ENCODE measurements at places on chromosomes 2 and 18. TPM values are rescaled to one million over a fixed set of nuclear protein-coding genes. Genes with fewer than 3 reads are reported as not detected.
A peak's percentile ranks its signal among the peaks of the same experiment; 100 is the strongest.

- H3K27ac ChIP-seq = no peak overlapping the region
- no peaks in the 10 kb centered on the region for H3K27me3 ChIP-seq
- no peak overlapping the region for H3K4me3 ChIP-seq
- peak; percentile 27 for DNase-seq
- no peaks in the 10 kb centered on the region for H3K4me1 ChIP-seq
Observed at GRCh38 chr18:52869942-52870907, 530.2 kb downstream of the DCC start.

Gene CNDP1
- not detected for total RNA-seq

- no peaks in the 10 kb centered on the region for H3K36me3 ChIP-seq
- DNase-seq = no peak
- no peak overlapping the region for H3K4me3 ChIP-seq
- no peak overlapping the region for H3K27ac ChIP-seq
- no peaks in the 10 kb centered on the region for H3K27me3 ChIP-seq
Observed at GRCh38 chr2:226497146-226497909, 302.3 kb downstream of the IRS1 start.

Gene WDPCP
- total RNA-seq = 18.3 TPM

Gene CYBRD1
- total RNA-seq = 338 TPM

- H3K36me3 ChIP-seq = peaks cover 15% of the 10 kb centered on the region
- H3K27ac ChIP-seq = no peak overlapping the region
- no peak overlapping the region for H3K4me3 ChIP-seq
- no peaks in the 10 kb centered on the region for H3K27me3 ChIP-seq
- DNase-seq = no peak
Observed at GRCh38 chr2:71120195-71120594, 9.8 kb downstream of the MCEE start.

Gene METTL4
- total RNA-seq = 10.5 TPM

DNA sequence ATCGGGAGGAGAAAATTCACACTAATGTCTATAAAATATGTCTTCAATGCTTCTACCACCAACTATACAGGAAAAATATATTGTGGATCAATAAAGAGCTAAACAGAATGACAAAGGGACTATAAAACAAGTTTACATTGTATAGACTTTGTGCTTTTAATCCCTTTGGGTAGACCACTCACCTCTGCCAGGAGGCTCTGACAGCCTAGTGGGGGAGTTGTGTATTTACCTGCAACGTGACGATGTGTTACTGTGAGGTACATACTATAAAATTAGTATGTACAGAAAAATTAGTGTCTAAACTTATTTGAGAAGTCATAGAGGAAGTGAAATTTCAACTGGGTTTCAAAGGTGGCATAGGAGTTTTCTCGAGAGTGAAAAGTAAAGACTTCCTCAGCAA, 243.3 kb upstream of the REG3G start:
- H3K4me1 ChIP-seq = no peaks in the 10 kb centered on the region
- no peak overlapping the region for H3K4me3 ChIP-seq
- no peaks in the 10 kb centered on the region for H3K27me3 ChIP-seq

DNA sequence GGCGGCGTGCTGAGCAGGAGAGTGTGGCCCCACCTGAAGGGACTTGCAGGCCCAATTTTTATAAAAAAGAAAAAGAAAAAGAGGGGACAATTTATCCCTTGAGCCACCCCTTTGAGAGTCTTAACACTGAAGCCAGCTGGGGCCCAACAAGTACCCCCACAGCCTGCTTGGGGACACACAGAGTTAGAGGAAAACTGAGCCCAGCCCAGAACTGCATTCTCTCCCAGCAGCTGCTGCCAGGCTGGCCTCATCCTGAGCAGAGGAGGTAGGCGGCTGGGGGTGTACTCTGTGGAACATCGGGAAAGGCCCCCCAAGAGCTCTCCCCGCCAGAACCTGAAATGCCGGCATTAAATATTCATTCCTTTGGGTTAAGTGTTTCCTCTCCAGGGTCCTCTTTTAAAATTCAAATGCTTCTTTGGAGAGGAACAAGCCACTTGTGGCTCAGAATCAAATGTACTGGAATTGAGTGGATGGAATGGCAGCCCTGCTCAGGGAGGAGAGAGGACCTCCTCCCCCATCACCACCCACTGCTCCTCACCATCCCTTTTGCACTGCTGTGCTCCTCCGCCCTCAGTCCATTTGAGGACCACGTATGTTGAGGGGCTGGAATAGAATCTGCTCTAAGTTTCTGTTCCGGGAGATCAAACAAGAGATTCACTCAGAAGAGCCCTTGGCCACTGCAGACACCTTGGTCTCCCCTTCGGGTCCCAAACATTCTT, 45.6 kb downstream of the C1QL2 start:
- H3K4me1 ChIP-seq = no peaks in the 10 kb centered on the region
- no peak for DNase-seq
- H3K27me3 ChIP-seq = no peaks in the 10 kb centered on the region
- H3K36me3 ChIP-seq = no peaks in the 10 kb centered on the region

DNA sequence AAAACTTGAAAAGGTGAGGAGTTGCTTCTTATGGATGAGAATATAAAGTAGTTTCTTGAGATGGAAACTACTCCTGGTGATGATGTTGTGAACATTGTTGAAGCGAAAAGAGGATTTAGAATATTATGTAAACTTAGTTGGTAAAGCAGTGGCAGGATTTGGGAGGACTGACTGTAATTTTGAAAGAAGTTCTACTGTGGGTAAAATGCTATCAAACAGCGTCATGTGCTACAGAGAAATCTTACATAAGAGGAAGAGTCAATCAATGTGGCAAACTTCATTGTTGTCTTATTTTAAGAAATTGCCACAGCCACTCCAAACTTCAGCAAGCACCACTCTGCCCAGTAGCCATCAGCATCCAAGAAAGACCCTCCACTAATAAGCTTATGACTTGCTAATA, 112.9 kb upstream of the ZEB2 start:
- H3K4me1 ChIP-seq = no peaks in the 10 kb centered on the region
- H3K4me3 ChIP-seq = no peak overlapping the region
- no peaks in the 10 kb centered on the region for H3K36me3 ChIP-seq
- DNase-seq = no peak
- no peaks in the 10 kb centered on the region for H3K27me3 ChIP-seq

- no peak overlapping the region for H3K27ac ChIP-seq
- no peak for DNase-seq
- H3K36me3 ChIP-seq = no peaks in the 10 kb centered on the region
- H3K27me3 ChIP-seq = no peaks in the 10 kb centered on the region
- no peak overlapping the region for H3K4me3 ChIP-seq
Observed at GRCh38 chr18:60188958-60189357, 183.6 kb downstream of the MC4R start.

Gene SERPINB5
- total RNA-seq = not detected

DNA sequence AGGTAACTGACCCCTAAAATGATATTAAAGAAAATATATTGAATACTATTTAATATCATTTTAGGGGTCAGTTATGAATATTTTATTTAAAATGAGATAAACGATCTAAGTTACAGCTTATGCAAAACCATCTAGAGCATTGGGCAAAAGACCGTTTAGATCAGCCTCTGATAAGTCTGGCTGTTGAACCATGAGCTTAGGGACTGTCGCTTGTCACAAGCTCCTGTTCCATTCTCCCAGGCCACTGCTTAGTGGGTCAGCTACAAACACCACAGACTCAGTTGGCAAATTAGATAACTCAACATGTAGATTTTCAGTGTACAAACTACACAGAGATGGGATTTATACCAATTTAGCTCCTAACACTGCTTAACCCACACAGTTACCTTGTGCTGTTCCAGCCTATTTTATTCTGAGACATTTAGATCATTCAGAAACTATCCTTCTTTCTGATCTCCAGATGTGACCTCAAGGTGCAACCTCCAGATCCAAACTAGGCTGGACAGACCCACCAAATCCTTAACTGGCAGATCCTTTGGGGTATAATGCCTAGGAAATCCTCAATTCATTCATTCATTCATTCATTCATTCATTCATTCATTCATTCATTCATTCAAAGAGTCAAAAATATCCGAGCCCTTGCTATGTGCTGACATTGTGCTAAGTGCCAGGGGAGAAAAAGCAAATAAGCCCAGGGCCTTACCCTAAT, 82.8 kb downstream of the HRH4 start:
- peaks cover 7% of the 10 kb centered on the region for H3K27me3 ChIP-seq
- no peak for DNase-seq
- H3K4me3 ChIP-seq = no peak overlapping the region
- H3K4me1 ChIP-seq = no peaks in the 10 kb centered on the region
- H3K27ac ChIP-seq = no peak overlapping the region
- no peaks in the 10 kb centered on the region for H3K36me3 ChIP-seq

GRCh38 chr18:67400502-67401117, 115.9 kb downstream of the DSEL start:
- no peaks in the 10 kb centered on the region for H3K27me3 ChIP-seq
- H3K36me3 ChIP-seq = no peaks in the 10 kb centered on the region
- DNase-seq = peak; percentile 23
- H3K4me3 ChIP-seq = no peak overlapping the region

GRCh38 chr2:230128623-230129342, 60.1 kb upstream of the SLC16A14 start:
- no peaks in the 10 kb centered on the region for H3K27me3 ChIP-seq
- no peak for DNase-seq
- H3K4me3 ChIP-seq = no peak overlapping the region
- H3K36me3 ChIP-seq = no peaks in the 10 kb centered on the region

DNA sequence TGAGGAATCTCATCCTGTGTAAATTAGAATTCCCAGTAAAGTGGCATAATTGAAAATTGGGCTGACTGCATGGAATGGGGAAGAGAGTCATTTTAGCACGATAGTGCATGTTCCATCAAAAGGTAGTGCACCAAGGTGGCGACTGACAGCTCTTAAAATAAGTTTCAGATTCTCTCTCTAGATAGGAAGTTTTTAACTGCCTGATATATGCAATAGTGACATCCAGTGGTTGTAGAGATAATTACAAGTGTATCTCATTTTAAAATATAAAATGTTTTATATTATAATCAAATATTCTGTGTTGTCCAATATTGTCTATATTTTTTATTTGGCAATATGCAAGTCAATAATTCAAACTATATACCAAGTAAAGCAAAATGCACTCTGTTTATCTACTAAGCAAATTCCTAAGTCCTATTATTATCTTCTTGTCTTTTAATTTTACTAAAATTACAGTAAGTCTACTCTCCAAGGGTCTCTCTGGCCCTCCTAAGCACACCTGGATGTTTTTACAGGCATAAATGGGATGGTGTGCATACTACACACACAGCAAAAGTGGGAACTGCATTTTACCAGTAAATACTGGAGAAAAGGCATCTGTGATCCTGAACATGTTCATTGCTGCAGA, 397.7 kb upstream of the HNRNPA3 start:
- H3K27ac ChIP-seq = no peak overlapping the region
- H3K27me3 ChIP-seq = no peaks in the 10 kb centered on the region
- no peaks in the 10 kb centered on the region for H3K4me1 ChIP-seq

GRCh38 chr2:180062178-180062577, 55.1 kb upstream of the CWC22 start:
- H3K27ac ChIP-seq = no peak overlapping the region
- DNase-seq = no peak
- no peak overlapping the region for H3K4me3 ChIP-seq
- no peaks in the 10 kb centered on the region for H3K36me3 ChIP-seq
- H3K4me1 ChIP-seq = no peaks in the 10 kb centered on the region

DNA sequence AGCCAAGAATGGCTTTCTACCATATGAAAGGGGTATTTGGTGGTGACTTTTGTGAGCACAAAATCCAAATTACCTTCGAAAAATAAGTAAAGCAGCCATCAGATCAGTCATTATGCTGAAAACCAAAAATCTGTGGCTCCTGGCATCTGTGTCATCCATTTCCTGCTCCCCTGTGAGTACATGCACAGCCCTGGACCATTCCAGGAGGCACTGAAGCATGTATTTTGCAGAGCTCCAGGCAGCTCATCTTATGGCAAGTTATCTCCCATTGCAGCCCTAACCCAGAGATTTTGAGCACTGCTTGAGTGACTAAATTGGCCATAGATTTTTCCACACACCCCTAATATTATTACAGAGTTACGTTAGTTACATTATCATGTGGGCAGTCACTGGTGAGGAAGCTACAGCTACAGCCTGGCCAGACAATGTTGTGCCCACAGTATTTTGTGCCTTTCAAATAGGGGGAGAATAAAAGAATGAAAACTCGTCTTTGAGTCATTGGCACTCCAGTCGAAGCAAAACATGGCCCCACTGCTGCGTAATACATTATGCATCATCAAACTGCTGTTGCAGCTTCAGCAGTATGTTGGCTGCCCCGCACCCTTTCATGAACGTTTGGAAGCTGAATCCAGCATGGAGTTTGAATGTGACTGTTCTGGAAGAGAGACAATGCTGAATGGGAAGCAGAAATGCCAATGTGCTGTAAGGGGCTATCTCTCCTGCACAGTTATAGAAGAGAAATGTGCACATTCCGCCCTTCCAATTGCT, 702.2 kb downstream of the RNF144A start:
- H3K36me3 ChIP-seq = no peaks in the 10 kb centered on the region
- no peak for DNase-seq
- no peak overlapping the region for H3K27ac ChIP-seq
- H3K27me3 ChIP-seq = no peaks in the 10 kb centered on the region
- no peak overlapping the region for H3K4me3 ChIP-seq

- H3K4me1 ChIP-seq = peaks cover 26% of the 10 kb centered on the region
- no peak for DNase-seq
- no peak overlapping the region for H3K4me3 ChIP-seq
- no peak overlapping the region for H3K27ac ChIP-seq
Observed at GRCh38 chr18:77210249-77210648, 39.4 kb upstream of the GALR1 start.

Measured in osteoblast (primary cell).